Psoas muscle (tissue), 8 donors: ENCODE measurements at places on chromosomes 16 and 17. TPM values are rescaled to one million over a fixed set of nuclear protein-coding genes. Genes with fewer than 3 reads are reported as not detected.

- DNase-seq: no peak
These were observed 30.2 kb upstream of the ZNF469 start for GRCh38 chr16:88352261-88353200.

- no peak for DNase-seq
These were observed 35.4 kb downstream of the ARSG start for GRCh38 chr17:68326681-68327080.

DNA sequence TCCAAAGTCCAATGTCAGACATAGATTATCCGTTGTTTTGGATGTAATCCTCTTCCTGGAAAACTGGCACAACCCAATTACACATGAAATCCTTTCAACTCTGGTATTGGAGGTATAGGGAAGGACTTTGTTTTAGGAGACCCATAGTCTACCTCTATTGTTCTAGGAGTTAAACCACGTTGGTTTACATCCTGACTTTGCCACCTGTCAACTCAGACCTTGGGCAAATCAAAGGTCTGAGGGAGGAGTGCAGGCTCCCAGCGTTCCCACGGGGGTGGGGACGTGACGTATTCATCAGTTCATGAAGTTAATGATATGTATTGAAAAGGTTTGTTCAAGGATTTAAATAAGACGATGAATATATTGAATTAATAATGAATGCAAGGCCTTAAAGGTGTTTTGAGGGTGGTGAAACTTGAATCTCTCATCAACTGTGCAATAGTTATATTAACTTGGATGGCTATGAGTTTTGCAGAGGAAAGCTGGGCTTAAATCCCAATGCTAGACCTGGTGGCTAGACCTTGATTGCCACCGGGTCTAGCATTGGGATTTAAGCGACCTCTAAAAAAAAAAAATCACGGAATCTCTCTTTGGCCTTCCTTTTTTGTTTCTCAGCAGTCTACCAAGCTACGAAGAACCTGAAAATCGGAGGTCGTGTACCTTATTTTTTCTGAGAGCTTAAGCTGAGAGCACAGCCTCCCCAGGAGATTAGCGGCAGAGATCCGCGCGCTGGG lies 744 bp upstream of the NF1 start:
- no peak for DNase-seq

- DNase-seq: no peak
These were observed 542 bp downstream of the SLC39A11 start for GRCh38 chr17:73091770-73092522.

GRCh38 chr17:60436676-60437075 lies 14.4 kb downstream of the CHCT1 start:
- DNase-seq: no peak

- DNase-seq: no peak
These were observed 2.6 kb upstream of the ZNF768 start for GRCh38 chr16:30528799-30529457.

DNA sequence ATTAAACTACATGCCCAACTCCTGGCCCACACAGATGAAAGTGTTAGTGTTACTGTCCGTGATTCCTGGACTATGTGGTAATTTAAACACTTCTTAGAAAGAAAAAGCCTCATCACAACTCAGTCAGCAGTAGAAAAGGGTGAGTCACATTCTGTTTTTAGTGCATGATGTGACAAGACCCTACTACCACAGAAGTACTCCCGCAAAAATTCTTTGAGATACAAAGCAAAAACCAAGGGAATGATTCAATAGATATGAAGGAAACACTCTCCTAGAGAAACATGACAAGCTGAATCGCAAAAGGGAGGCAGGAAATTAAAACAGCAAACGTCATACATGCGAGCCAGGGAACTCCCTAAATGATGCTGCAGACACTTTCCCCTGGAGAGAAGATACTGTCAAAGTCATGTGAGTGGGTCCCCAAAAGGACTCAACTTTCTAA lies 14.4 kb downstream of the SNN start:
- no peak for DNase-seq

DNA sequence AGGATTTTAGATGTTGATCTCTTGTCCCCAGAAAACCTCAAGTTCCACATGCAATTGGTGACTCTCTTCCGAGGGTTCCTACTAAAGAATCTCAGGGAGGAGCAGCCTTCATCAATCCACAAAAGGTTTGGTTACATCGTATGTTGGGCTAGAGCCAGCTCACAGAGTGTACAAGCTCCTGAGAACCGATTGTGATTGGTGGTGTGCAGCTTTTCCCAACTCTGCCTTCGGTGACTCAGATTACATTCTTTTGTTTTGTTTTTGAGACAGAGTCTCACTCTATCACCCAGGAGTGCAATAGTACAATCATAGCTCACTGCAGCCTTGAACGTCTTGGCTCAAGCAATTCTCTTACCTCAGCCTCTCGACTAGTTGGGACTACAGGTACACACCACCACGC lies 172.4 kb downstream of the PMP22 start:
- no peak for DNase-seq

KRTAP1-1 gene
- not detected for total RNA-seq

MSLN gene
- not detected for total RNA-seq
